Neural crest cell (in vitro differentiated cells): ENCODE measurements at places on chromosomes 5 and 9.
A peak's percentile ranks its signal among the peaks of the same experiment; 100 is the strongest.

- no peak for DNase-seq
These were observed 301.5 kb upstream of the ACTBL2 start for GRCh38 chr5:57784121-57784520.

DNA sequence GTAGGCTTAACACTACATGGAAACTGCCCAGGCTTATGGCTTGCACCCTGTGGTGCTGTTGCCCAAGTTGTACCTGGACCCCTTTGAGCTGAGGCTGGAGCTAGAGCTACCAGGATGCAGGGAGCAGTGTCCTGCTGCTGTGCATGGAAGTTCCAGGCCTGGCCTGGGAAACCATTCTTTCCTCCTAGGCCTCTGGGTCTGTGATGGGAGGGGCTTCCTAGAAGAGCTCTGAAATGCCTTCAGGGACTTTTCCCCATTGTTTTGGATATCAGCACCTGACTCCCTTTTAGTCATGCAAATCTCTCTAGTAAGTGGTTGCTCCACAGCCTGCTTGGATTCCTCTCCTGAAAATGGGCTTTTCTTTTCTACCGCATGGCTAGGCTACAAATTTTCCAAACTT is 7.9 kb upstream of the HRH2 start:
- DNase-seq = no peak

GRCh38 chr5:159545156-159545555 is 214.9 kb upstream of the IL12B start:
- DNase-seq = no peak

- DNase-seq = no peak
These were observed at the start of gene CCDC183 for GRCh38 chr9:136796238-136796774. Gene CCDC183 (plus strand): TSS chr9:136796338. CDS start chr9:136796398, 60 bp downstream.

GRCh38 chr5:73392775-73393174 is 55.8 kb downstream of the FOXD1 start:
- no peak for DNase-seq

DNA sequence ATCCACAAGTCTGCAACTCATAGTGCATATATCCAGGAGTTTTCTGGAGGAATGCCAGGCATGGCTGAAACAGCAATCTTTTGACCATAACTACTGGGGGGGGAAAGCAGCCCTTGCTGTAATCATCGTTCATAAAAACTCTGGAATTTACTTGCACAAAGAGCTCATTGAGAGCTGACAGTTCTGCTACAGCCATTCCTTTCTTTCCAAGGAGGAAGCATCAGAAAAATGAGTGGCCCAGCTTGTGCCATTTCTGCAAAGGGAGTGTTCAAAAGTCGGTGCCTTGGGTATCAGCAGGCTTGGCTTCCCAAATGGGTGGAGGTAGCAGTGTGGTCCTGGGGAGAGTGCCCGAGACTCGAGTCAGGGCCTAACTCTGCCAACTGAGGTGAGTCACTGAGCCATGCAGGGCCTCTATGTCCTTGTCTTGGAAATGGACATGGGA is 101.5 kb downstream of the GCNT1 start:
- no peak for DNase-seq

- no peak for DNase-seq
These were observed 363.8 kb upstream of the CDH18 start for GRCh38 chr5:20351849-20352248.

GRCh38 chr5:172710676-172711075 is 60.3 kb downstream of the DUSP1 start:
- no peak for DNase-seq

DNA sequence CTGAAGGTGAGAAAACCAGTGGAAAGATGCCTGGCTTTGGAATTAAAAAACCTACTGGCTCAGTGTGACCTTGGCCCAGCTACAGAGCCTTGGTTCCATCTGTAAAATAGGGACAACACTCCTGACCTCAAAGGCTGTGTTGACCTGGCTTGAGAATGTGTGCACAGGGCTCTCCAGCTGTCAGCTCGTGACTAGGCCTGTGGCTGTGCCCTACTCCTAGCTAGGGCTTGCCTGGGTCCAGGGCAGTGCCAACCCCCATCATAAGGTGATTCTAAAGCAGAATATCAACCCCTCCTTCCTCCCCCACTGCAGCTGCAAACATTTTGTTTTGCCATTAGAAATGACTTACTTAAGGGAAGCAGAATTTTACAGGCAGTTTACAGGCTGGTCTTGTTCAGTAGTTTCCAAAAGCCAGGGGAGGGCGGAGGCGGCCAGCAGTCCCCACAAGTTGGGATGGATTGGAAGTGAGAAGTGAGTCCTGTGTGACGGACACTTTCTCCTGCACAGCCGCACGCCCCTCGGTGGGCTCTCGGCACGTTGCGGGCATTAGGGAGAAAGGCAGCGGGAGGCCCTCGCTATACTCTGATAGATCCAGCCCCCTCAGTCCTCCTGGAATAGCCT is 7.3 kb downstream of the PITX1 start:
- DNase-seq = no peak

GRCh38 chr9:31536471-31536870 is 848.0 kb upstream of the ACO1 start:
- DNase-seq = no peak

GRCh38 chr9:14926941-14927624 is 16.9 kb upstream of the FREM1 start:
- no peak for DNase-seq

GRCh38 chr5:123673107-123673506 is 161.1 kb downstream of the CSNK1G3 start:
- no peak for DNase-seq

GRCh38 chr5:126631920-126632319 is 31.2 kb downstream of the PHAX start:
- DNase-seq = no peak

DNA sequence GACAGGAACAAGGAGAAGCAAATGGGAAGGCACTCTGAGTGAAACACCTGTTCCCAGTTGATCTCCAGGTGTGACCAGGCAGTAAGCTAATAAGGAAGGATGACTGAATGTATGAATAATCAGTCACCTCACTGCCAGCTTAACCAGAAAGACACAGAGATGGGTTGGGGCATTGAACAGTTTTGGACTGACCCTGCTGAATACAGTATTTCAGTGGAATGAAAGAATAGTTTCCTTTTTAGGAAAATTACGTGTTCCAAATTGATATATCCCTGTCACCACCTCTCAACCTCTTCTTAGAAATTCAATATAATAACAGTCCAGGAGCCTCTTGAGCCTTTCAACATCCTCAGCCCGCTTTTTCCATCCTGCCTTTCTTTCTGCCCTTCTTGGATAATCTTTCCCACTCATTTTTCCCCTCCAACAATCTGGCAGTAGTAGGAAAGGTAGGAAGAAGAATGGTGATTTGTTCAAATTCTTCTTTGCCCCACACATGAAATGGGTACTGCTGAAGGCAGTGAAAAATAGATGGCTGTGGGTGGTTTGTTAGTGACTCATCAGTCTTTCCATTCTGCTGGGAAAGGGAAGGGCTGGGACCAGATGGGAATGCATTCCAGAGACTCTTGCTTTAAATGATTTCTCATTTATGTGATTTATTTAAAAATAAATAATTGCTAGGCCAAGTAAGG is 117.9 kb downstream of the ZSWIM6 start:
- DNase-seq = no peak

GRCh38 chr5:115785381-115786065 is 30.9 kb downstream of the CDO1 start:
- DNase-seq = peak; percentile 4

- no peak for DNase-seq
These were observed 72.0 kb downstream of the SEMA4D start for GRCh38 chr9:89425921-89426383.

- no peak for DNase-seq
These were observed 17.8 kb downstream of the TBCA start for GRCh38 chr5:77758141-77758938.

DNA sequence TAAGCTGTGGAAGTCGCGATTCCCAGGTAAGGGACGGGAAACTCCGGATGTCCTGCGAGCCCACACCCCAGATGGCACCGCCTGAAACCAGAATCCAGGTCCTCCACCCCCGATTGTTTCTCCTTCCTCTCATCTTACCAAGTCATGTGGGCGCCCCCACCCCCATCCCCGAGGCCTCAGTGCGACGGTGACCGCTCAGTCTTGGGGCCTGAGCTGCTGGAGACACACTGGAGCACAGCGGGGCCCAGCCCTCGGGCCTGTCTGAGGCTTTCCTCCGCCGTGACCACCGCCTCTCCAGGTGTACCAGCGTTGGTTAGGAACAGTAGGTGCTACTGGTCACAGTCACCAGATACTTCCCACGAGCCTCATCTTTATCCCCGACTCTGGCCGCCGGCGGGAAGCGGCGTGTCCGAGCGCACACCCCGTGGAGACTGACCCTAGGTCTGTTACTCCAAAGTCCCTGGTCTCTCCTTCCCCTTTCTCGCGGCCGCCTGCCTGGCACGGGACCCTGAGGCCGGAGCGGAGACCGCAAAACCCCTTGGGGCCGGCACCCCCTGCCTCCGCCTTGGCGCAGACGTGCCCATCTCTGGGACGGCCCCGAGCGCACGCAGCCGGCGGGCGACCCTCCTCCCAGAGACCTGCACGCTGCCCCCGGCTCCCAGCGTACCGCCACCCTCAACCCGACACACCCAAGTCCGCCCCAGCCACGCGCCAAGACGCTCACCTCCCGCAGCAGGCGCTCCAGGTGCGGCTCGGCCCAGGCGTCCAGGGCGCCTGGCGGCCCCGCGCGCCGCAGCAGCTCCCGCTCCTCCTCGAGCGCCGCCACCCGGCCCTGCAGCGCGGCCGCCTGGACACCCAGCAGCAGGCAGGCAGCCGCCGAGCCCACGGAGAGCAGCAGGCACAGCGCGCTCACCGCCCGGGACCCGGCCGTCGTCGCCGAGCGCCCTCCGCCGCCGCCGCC is 733 bp downstream of the COL23A1 start:
- peak; percentile 43 for DNase-seq

DNA sequence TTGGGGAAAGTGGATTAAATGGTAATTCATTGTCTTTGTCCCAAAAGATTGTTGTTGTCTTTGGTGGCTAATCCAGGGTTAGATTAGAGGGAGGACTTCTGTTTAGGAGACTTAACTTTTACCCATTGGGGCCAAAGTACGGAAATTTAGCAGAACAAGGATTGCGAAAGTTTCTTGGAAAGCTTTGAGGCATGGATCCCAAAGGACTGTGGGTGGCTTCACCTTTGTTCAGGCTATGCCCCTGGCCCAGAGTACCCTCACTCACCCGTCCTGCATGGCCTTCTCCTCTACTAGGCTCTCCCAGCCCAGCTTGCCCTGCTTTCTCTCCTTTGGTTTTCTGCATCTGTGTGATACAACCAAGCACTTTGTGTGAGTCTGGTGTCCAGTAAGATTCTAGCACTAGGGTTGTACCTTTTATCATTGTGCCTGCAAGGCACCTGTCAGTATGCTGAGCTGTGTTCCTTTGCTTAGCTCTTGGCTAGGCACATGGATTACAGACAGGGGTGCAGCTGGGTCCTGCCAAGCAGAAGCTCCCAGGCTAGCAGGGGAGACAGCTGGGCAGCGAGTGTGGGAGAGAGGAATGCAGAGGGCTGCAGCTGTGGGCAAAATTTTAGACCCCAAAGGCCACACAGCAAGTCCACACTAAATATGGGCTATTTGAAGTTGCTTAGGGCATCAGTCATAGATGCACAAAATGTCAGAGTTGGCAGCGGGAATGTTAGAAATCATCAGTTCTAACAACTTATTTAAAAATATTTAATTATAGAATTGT is 3.2 kb downstream of the PPARGC1B start:
- DNase-seq = no peak

DNA sequence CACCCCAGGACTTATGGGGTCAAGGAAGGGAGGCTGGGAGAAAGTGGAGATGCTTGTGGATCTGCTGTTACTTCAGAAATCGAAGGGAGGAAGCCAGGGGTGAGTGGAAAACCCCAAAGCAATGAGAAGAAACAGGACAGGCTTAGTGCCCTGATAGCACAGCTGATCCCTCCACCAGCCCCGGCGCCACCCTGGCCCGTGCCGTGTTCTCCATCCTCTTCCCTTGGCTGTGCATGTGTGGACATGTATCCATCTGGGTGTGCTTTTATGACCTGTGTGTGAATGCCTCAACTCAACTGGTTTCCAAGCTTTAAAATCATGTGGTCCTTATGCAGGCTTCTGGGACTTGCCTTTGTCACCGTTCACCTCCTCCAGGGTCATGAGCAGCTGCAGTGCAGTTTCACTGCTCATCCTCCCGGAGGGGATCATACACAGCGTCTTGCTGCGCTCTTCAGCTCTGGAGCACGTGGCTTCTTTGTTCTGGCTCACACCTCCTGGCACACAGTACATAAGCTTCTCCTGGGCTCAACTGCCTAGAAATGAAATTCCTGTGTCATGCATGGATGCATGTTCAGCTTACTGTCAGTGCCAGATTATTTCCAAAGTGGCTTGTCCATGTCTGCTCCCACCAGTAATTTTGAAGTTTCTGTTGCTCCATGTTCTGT is 58.2 kb downstream of the IPPK start:
- DNase-seq = no peak

DNA sequence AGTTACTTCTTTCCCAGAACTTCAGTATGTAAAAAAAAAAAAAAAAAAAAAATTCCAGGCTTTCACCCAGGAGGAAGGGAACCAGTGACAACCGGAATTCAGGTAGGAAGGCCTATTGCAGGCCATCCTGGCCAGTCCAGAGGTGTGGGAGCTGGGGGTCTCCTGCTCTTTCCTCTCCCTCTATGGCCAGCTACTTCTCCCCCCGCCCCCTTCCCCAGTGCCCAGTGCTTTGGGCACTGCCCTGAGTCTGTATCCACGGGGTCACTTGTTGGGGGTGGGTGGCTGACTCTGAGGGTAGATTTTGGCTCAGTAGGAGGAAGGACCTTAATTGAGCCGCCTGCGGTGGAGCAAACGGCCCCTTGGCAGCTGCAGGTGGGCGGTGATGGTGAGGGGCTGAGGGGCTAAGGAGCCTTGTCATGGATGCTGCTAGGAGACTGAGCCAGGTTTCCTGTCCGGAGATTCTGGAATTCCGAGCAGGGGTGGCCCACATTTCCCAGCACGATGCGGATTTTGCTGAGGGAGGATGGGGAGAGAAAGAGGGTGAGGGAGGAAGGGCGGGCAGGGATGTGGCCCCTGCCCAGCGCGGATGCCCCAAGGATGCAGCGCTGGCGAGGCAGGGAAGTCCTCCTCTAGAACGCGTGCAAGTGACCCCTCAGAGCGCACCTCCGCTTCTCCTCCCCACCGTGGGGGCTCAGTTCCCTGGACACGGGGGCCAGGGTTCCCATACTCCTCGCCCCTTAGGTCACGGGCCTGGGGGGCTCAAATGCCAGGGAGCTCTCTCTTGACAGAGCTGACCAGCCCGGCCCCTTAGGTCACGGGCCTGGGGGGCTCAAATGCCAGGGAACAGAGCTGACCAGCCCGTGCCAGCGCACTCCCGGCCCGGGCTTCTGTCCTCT is 1.2 kb upstream of the PHF2 start:
- DNase-seq = no peak

DNA sequence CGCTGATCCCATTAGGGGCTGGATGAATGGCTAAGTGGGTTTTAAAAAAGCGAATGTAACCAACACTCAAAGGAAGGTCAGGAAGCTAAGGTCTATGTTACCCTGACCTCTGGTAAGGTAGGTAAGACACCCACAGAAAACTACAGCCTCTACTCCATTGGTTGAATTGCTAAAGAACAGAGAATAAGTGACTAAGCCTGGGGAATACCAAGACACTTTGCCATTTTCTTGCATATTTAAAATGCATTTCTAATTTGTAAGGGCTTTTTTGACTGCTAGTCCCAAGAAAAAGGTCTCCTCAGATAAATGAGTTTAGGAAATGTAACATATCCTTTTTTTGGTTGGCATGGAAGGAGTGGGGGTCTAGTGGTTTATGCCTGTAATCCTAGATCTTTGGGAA is 368.7 kb downstream of the BNC2 start:
- DNase-seq = no peak
